ENCODE measurements at places on chromosomes 13 and 19. TPM values are rescaled to one million over a fixed set of nuclear protein-coding genes. Genes with fewer than 3 reads are reported as not detected.

Gene HCST
- total RNA-seq: 0.56 TPM

Gene KLHL1
- total RNA-seq: not detected

Gene GGN
- 0.28 TPM for total RNA-seq

Gene URAD
- not detected for total RNA-seq

Gene ZNF665
- total RNA-seq: 6.8 TPM

Gene RXFP2
- not detected for total RNA-seq

Gene ATXN8OS
- total RNA-seq: not detected

Gene PDX1
- total RNA-seq: not detected

Gene TYROBP
- not detected for total RNA-seq

Gene SCN1B
- 1.3 TPM for total RNA-seq

Gene GSX1
- total RNA-seq: not detected

Gene CACTIN
- total RNA-seq: 33.5 TPM

Gene ZNF829
- 4.2 TPM for total RNA-seq

Gene LGI4
- total RNA-seq: under 0.01 TPM

Gene ZNF805
- 24.0 TPM for total RNA-seq

Gene PNMA8B
- total RNA-seq: 0.19 TPM

Gene IRGC
- total RNA-seq: not detected

Gene NAPSA
- 0.28 TPM for total RNA-seq

Gene CAPN12
- 0.28 TPM for total RNA-seq

Gene ERICH4
- total RNA-seq: not detected

Gene ZNF345
- total RNA-seq: 1.7 TPM

Gene LIM2
- total RNA-seq: not detected

Gene ZNF880
- total RNA-seq: 31.0 TPM

Gene FUT1
- total RNA-seq: 0.58 TPM

Gene VAV1
- total RNA-seq: not detected

Gene ZSCAN5B
- not detected for total RNA-seq

Gene SMIM44
- not detected for total RNA-seq

Gene CBLC
- total RNA-seq: under 0.01 TPM

Gene SIAH3
- total RNA-seq: not detected

Gene NLRP9
- not detected for total RNA-seq

Gene SIGLEC9
- total RNA-seq: 0.28 TPM

Gene SELENOV
- total RNA-seq: not detected

Gene ACP7
- 1.7 TPM for total RNA-seq

Gene ZNF667
- total RNA-seq: 3.8 TPM

Gene ANKLE1
- total RNA-seq: not detected

Gene VPS36
- total RNA-seq: 20.3 TPM

Gene PSG5
- total RNA-seq: 4.6 TPM

Gene KIR3DL1
- not detected for total RNA-seq
